ENCODE measurements at places on chromosomes 2 and 18.

GRCh38 chr2:159890551-159891266 is 92.7 kb upstream of the CD302 start:
- no peak for DNase-seq

DNA sequence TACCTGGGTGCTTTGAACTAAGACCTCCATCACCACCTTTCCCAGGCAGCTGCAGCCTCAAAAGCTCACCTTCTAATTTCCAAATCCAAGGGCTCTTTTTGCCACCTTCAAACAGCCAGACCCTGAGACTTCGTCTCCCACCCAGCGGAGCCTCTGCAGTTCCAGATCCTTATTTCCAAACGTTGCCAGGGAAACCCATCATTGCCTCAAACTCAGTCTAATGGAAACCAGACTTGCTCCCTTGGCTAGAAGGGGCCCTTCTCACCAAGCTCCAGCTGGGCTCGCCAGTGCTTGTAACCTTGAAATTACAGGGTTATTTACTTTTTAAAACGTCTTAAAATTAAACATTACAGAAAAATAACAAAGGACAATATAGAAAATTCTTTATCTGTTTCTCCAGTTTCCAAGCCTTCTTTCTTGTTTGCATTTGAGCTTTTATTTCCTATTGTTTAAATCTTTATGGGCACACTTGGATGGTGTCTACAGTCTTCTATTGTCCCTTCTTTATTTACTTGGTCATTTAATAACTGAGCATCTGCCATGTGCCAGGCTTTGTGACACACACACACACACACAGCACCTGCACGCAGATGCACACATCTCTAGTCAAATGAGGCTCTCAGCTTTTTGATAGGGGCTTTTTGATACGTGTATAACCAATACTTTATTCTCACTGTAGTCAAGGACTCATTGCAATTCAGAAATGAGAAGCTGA is 36.1 kb downstream of the TRPM8 start:
- DNase-seq, result no peak

DNA sequence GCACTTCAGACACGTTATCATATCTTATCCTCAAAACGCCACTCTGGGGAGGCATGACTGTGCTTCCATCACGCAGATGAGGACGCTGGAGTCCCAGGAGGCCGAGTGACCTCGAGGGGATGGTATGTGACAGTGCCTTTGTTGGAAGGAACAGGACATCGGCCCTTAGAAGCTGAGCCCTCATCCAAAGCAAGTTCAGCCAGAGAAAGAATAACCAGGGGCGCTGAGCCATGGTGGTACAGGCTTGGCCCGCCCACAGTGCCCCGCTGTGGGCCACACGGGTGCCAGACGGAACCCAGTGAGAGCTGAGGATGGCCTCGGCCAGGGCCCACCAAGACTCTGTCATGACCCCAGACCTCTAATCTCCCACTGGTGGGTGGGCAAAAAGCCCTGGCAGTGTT is 31.3 kb downstream of the HS1BP3 start:
- DNase-seq, result no peak

DNA sequence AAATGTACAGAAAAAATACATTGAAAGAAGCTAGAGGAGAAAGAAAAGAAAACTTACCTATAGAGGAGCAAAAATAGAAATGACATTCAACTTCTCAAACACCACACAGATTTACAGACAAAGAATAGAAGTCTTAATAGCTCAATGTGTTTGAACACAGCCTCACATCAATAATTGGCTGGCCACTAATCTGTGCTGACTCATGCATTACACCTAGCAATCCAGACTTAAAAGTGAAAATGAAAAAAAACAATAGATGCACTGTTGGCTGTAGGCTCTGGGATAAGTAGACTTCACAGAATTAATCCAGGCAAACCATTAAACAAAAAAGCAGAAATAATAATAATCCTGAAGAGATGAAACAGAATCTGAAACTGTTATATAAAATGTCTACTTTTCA is 961.3 kb upstream of the CELF4 start:
- DNase-seq, result no peak

Data from stimulated activated naive CD4-positive, alpha-beta T cell treated with Interleukin-2 at 50 U/mL for 16 hours (primary cell).